ENCODE measurements at places on chromosomes 16 and 17. TPM values are rescaled to one million over a fixed set of nuclear protein-coding genes. Genes with fewer than 3 reads are reported as not detected.

- H3K27ac ChIP-seq, result peak overlapping the region; percentile 37
- peak; percentile 58 for DNase-seq
- H3K27me3 ChIP-seq, result peaks cover 32% of the 10 kb centered on the region
- H3K4me3 ChIP-seq, result peak overlapping the region; percentile 72
- no peaks in the 10 kb centered on the region for H3K36me3 ChIP-seq
Measured at GRCh38 chr17:39225959-39226683, 376 bp upstream of the STAC2 start.

DNA sequence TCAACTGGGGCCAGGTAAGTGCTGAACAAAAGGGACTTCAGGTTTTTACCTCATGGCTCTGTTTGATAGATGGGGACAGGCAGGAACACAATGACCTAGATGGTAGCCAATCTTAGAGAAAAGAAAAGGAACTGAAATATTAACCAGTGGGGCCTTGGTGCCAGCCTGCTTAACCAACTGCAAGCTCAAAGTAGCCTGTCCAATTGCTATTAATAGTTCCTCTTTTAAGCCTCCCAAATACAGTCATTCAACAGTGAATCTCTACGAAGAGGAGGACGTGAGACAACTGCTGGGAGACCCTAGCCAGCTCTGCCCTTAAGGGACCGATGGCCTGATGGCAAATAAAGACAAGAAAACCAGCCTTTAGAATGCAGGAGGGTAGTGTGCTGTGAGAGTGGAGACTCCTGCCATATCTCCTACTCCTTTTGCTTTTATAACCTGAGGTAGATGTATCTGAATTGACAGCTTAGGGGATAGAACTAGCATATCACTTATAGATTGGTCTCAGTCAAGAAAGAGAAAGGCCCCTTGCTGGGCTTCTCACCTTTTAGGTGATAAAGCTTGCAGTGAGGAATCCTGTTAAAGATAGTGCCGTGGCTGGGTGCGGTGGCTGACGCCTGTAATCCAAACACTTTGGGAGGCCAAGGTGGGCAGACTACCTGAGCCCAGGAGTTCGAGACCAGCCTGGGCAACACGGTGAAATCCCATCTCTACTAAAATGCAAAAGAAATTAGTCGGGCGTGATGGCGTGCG lies 28.3 kb downstream of the ARSG start:
- DNase-seq, result no peak
- peaks cover 34% of the 10 kb centered on the region for H3K4me1 ChIP-seq
- H3K27me3 ChIP-seq, result no peaks in the 10 kb centered on the region
- H3K36me3 ChIP-seq, result no peaks in the 10 kb centered on the region
- H3K4me3 ChIP-seq, result no peak overlapping the region
- H3K27ac ChIP-seq, result no peak overlapping the region

DNA sequence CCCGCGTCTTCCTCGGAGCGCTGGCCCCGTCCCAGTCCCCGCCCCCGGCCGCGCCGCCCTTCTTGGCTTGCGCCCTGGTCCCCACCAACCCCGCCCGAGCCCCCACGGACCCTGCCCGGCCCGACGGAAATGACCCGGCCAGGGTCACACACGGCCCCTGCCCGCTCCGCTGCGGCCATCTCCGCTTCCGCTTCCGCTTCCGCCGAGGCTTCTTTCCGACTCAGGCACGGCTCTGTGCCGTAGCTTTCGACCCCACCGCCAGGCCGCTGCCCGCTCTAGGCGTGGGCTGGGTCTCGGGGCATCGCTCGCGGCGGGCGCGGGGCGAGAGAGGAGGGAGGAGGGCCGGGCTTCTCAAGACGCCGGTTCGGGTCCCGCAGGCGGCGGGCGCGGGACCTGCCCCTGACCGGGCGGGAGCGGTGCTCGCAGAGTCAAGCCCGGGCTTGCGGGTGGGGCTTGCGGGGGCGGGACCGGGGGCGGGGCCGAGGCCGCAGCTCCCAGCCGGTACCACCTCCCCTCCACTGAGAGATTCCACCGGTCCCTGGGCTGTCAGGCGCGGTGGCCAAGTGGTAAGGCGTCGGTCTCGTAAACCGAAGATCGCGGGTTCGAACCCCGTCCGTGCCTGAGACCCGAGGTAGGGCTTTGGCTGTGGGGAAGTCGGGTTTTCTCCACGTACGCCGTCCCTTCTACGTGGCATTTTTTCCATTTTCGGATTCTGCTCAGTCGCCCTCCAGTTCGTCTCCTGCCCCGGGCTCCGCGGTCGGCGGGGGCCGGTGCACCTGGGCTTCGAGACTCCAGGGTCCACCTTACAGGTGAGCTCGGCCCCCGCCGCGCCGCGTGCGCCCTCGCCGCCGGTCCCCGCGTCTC lies 158.3 kb downstream of the RAB11FIP4 start:
- no peaks in the 10 kb centered on the region for H3K27me3 ChIP-seq
- peak; percentile 95 for DNase-seq
- H3K36me3 ChIP-seq, result peaks cover 1% of the 10 kb centered on the region
- H3K27ac ChIP-seq, result peak overlapping the region; percentile 82
- H3K4me1 ChIP-seq, result peaks cover 17% of the 10 kb centered on the region
- H3K4me3 ChIP-seq, result peak overlapping the region; percentile 88

The KRTAP2-1 gene
- total RNA-seq, result not detected

- no peaks in the 10 kb centered on the region for H3K27me3 ChIP-seq
- H3K36me3 ChIP-seq, result no peaks in the 10 kb centered on the region
- peaks cover 28% of the 10 kb centered on the region for H3K4me1 ChIP-seq
- no peak overlapping the region for H3K4me3 ChIP-seq
- H3K27ac ChIP-seq, result no peak overlapping the region
Measured at GRCh38 chr17:3744014-3744413, 20.3 kb downstream of the HASPIN start.

DNA sequence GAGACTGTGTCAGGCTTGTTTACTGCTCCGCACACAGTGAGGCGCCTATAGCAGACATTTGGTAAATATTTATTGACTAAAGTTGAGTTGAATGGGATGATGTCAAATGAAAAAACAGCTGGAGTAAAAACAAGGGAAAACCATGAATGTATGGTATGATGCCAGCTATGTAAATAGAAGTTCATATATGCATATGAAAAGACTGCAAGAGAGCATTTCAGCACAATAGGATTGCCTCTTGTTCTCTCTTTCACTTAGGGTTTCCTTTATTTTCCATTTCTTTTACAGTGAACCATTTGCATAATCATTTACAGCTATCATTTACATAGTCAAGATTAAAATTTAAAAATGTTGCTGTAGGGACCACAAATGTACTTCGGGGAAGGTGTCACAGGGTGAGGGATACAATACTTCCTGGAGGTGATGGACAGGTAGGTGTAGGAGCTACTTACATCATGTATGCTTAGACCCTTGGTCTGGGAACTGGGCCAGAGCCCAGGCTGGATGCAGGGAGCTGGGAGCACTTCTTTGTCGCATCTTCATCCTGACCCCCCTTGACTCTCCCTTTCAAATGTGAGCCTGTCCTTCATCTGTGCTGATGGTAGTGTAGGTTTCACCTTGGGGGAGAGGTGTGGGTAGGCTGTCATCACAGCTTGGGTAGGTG lies 113.3 kb downstream of the UTP18 start:
- no peaks in the 10 kb centered on the region for H3K36me3 ChIP-seq
- no peak overlapping the region for H3K4me3 ChIP-seq
- no peaks in the 10 kb centered on the region for H3K27me3 ChIP-seq
- H3K4me1 ChIP-seq, result peaks cover 10% of the 10 kb centered on the region
- H3K27ac ChIP-seq, result no peak overlapping the region

- H3K36me3 ChIP-seq, result no peaks in the 10 kb centered on the region
- peaks cover 21% of the 10 kb centered on the region for H3K4me1 ChIP-seq
- H3K27me3 ChIP-seq, result peaks cover 3% of the 10 kb centered on the region
- peak overlapping the region; percentile 72 for H3K27ac ChIP-seq
Measured at GRCh38 chr17:63447471-63448009, 1.4 kb upstream of the CYB561 start.

- no peak overlapping the region for H3K4me3 ChIP-seq
- peaks cover 9% of the 10 kb centered on the region for H3K4me1 ChIP-seq
Measured at GRCh38 chr17:40922239-40922638, 15.2 kb downstream of the KRT23 start.

The SUZ12 gene
- 67.2 TPM for total RNA-seq

The ZNF688 gene
- 7.1 TPM for total RNA-seq
